Endothelial cell of umbilical vein (primary cell): ENCODE measurements at places on chromosomes 4 and X.

- DNase-seq: no peak
These were observed 15.9 kb downstream of the DHX15 start for GRCh38 chr4:24568425-24568824.

GRCh38 chrX:30971774-30972603, 82.9 kb upstream of the TAB3 start:
- DNase-seq: peak; percentile 23

GRCh38 chr4:56698329-56698728, 17.2 kb upstream of the HOPX start:
- DNase-seq: no peak

- DNase-seq: no peak
These were observed 17.8 kb upstream of the MAGED4 start for GRCh38 chrX:52166840-52167239.
